ENCODE measurements at places on chromosomes 5 and 9.

GRCh38 chr5:154580422-154580821 is 102.4 kb upstream of the HAND1 start:
- DNase-seq: no peak

- DNase-seq: no peak
Observed at GRCh38 chr9:86639899-86640379, 285.7 kb upstream of the TUT7 start.

GRCh38 chr9:71268871-71269635 is 147.6 kb upstream of the TRPM3 start:
- no peak for DNase-seq

DNA sequence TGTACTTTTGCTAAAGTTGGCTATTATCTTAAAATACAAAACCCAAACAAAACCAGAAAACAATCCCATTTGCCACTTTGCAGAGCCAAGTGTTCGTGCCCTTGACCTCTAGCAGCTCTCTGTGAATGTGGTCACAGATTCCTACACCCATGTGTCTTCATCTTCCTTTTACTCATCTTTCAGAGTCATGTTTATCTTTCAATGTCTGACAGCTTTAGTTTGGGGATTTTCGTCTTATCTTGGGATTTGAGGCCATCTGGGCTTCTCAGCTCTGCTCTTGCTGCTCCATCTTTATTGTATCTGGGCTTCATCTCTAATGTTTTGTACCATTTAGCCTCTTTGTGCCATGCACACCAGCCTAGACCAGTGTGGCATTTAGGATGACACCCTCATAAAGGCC is 81.0 kb downstream of the DAPK1 start:
- no peak for DNase-seq

- no peak for DNase-seq
Observed at GRCh38 chr9:107293543-107294085, 10.5 kb downstream of the RAD23B start.

- DNase-seq: peak; percentile 3
Observed at GRCh38 chr9:128845186-128845931, 15.8 kb upstream of the SPOUT1 start.

GRCh38 chr9:119701651-119702050 is 332.4 kb upstream of the BRINP1 start:
- no peak for DNase-seq

GRCh38 chr5:172768573-172769341 is 2.2 kb downstream of the DUSP1 start:
- no peak for DNase-seq

DNA sequence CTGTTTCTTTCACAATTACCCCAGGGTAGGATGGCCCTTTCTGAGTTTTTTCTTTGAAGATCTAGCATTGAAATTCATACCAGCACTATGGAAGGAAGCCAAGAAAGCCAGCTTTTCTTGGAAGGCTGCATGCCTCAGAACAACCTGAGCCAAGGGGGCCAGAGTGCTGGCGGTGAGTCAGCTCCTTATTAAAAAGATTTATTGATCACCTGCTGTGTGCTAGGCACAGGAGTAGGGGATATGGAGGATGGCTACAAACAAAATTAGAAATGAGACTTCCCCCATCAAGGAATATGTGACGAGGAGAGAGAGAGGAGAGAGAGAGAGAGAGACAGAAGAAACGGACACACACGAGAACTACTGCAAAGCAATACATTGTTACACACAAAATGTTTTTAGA is 184.6 kb upstream of the PUM3 start:
- DNase-seq: no peak

GRCh38 chr5:172482156-172483020 is 28.1 kb upstream of the SH3PXD2B start:
- DNase-seq: no peak

DNA sequence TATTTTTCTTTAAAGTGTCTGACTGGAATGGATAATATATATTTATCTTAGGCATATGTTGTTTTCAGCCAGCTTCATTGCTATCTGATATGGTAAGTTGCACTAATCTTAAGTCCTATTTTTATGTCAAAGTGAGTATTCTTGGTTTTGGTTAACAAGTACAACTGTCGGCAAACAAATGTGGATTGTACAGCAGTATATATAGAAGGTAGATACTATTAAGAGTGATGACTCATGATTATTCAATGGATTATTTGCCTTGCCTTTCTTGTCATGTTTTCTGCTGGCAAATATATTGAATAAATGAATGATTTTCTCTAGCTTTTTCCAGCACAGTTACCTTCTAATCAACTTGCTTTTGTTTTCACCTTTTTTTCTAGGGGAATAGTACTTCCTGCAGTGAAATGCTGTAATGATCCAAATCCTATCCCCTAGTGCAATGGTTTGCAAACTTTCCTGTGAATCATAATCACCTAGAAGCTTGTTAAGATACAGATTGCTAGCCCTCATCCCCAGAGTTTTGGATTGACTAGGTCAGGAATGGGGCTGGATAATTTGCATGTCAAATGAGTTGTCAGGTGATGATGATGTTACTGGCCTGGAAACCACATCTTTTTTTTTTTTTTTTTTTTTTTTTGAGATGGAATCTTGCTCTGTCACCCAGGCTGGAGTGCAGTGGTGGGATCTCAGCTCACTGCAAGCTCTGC is 60.8 kb upstream of the ARRDC3 start:
- no peak for DNase-seq

DNA sequence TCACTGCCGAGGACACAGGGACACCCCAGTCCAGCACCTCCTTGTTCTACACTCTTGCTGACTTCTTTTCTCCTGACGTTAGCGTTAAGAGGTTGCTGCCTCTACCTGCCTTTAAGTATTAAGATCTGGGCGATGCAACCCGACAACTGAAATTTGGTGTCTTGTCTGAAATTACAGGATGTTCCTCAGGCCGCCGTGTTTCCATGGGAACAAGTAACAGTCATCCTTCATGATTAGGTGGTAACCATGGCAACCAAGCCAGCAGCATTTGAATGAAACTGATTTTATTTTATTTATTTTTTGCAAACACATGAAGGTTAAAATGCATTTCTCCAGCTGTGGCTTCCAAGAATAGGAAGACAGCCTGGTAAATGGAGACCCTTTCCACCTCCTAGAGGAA is 20.8 kb downstream of the DAB2IP start:
- no peak for DNase-seq

GRCh38 chr9:77000330-77000729 is 19.1 kb upstream of the FOXB2 start:
- no peak for DNase-seq

DNA sequence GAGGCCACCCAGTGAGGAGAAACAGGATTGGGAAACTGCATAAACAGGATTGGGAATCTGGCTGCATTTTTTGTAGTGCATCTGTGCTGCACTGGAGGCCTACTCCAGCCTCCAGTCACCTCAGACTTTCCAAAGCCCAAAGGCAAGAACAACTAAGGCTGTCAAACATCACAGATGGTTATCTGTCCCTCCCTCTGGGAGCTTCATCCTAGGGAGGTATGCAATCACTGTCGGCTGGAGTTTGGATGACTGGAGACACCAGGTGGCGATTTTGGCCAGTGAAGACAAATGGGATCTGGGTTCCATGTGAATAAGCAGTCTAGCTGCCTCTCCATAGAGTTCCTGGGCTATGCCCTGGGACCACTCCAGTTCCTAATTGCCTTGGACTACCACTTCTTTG is 9.3 kb upstream of the SPINK13 start:
- DNase-seq: no peak

DNA sequence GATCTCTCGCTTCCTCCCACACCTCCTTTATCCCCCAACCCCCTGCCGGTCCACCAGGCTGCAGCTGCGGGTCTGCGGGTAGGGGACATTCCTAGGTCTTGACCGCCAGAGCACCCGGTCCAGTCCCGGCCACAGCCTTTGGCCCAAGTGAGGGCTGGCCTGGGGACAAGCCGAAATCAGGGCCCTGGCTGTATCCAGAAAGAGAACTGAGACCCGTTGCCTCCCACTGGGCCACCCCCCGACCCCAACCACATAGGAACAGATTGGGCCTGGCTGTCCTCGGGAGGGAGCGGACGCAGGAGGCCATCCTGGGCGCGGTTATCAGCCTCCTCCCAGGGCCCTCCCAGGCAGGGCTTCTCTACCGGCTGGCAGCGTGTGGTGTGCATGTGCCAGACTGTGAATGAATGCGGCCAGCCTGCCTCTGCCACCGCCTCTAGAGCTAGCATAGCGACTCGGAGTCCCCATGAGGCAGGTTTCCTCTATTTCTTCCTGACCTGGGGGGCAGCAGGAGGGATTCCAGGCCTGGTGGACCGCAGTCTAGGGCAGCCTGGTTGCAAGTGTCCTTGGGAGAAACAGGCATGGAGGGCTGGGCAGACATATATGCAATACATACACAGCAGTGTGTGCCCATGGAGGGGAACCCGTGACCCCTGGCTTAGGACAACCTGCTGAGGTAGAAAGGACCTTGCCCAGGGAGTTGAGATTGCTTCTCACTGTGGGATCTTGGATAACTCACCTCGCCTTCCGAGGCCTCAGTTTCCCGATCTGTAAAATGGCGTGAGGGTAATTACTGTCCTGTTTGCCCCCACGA is 1.2 kb downstream of the N4BP3 start:
- DNase-seq: no peak

GRCh38 chr9:99056886-99057664 is 47.8 kb upstream of the TGFBR1 start:
- DNase-seq: no peak

DNA sequence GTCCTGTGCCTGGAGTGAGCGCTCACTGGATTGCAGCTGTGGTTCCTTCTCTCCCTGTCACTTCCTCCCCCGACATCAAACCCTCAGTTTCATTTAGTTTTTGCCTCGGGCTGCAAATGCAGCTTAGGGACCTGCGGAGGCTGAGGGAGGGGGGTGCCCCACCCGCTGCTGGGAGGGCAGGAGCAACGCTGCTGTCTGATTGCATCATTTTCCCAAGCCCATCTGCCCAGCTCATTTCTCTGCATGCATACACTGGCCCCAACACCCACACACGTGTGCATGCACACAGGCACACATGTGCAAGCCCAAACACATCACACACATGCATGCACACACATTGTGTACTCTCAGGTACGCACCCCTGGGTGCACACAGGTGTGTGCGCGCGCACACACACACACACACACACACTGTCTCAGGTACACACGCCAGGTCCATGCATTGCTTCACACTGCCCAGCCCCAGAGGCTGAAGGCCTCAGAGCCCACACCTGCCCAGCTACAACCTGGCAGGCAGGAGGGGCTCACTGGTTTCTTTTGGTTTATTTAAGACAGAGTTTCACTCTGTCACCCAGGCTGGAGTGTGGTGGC is 3.4 kb downstream of the ASS1 start:
- no peak for DNase-seq

- DNase-seq: no peak
Observed at GRCh38 chr5:168482361-168482760, 3.9 kb upstream of the RARS1 start.

DNA sequence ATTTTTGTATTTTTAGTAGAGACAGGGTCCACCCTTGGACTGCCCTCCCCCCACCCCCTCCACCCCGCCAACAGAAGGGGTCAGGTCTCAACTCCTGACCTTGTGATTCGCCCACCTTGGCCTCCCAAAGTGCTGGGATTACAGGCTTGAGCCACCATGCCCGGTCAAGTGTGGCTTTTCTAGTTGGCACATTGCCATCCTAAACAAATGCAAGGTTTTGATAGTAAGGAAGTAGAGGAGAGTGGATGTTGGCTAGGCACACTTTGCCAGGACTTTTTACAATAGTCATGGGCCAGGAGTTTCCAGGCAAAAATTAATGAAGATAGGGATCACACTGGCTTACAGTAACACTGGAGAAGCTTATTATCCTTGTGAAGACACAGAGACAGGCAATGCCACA is 62.4 kb downstream of the GALNT12 start:
- no peak for DNase-seq

GRCh38 chr5:13580058-13580457 is 364.4 kb downstream of the DNAH5 start:
- DNase-seq: no peak

DNA sequence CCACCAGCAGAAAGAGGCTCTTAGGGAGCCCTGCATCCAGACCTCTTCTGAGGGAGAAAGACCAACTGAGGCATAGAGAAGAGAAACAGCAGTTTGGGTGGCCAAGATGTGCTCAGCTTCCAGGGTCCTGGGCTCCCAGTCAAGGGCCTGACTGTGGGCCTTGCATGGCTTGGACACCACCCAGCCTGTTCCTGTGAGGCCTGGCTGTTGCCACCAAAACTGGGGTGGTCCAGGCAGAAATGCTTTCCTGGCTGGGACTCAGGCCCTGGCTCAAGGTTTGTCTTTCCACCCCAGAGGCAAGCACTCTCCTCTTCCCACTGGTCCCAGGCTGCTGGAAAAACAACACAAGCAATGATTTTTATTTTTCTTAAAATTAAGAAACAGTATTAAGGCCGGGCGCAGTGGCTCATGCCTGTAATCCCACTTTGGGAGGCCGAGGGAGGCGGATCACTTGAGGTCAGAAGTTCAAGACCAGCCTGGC is 13.3 kb downstream of the MYOZ3 start:
- no peak for DNase-seq

GRCh38 chr5:139482050-139482889 is at the start of gene STING1:
Gene STING1, minus strand, starts transcription at chr5:139482758. Its CDS starts 1,054 bp downstream, at chr5:139481704.
- peak; percentile 48 for DNase-seq

GRCh38 chr5:89735082-89735481 is 674.5 kb downstream of the CETN3 start:
- DNase-seq: no peak

GRCh38 chr5:154830219-154830595 is 20.2 kb downstream of the FAXDC2 start:
- DNase-seq: no peak

- no peak for DNase-seq
Observed at GRCh38 chr9:116668970-116669695, 18.0 kb upstream of the TRIM32 start.

- DNase-seq: no peak
Observed at GRCh38 chr5:175609526-175609925, 48.3 kb upstream of the HRH2 start.

- no peak for DNase-seq
Observed at GRCh38 chr9:136296434-136297015, 7.4 kb downstream of the CCDC187 start.

DNA sequence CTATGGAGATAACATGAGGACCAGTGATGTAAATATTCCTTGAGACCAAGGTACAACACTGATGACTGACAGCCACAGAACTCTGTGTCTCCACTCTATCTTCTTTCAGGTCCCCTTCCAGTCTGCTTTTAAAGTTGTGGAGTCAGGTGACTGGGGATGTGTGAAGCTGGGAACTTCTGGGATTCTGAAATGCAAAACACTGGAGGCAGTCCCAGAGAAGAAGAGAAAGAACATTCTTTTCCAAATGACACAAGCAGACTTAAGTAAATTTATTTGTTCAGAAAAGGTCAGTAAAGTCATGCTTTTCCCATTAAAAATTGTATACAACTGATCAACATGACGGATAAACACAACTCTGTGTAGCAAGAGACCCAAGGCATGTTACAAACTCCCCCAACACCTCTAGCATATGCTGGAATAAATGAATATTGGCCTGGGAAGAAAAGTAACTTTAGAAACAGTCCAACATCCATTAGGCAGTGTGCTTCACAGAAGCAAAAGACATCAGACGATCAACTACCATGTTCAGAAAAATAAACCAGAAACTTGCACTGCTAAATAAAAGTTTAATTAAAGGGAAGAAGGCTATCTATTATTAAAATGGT is 92.4 kb upstream of the IFNK start:
- DNase-seq: no peak

Data from GM20000 (cell line).